ENCODE measurements at places on chromosomes 7 and 10.

GRCh38 chr7:2214636-2215035 lies 18.1 kb downstream of the MAD1L1 start:
- no peak for DNase-seq

DNA sequence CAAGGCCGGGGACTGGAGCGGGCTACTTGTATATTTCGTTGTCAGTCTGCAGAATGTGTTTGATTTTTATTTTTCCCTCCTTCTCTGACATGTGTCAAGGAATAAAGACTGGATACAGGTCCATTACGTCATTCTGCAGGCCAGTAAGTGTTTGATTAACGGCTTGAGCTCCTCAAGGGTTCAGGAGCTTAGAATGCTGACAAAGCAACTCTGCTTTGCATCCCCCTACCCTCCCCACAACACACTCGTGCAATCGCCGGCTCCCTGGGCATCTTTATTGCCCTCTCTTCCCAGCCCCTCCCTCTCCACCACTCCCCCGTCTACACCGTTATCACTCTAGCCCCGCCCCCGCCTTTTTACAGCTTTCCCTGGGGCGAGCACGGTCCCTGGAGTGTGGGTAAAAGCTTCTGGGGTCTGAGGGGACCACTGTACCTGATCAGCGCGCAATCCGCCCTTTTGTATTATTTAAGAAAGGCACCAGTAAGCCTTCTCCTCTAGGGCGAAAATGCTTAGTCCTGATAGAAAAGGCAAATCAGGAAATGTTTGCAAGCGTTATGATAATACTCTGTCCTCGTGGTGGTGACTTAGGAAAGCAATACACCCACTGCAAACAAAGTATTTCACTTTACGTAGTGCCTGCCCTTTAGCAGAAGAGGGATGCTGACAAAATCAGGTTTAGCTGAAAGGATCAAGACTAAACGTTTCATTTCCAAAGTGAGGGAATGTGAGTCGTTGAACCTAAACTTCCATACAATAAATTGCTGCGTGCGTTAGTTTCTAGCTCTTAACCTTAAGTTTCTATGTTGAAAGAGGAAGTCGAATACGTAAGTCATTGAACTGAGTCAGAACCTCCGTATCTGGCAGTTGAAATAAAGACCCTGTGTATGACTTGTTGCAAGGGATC lies 1.4 kb upstream of the CREB5 start:
- no peak for DNase-seq

- no peak for DNase-seq
Measured at GRCh38 chr7:139941421-139941820, 112.4 kb downstream of the TBXAS1 start.

DNA sequence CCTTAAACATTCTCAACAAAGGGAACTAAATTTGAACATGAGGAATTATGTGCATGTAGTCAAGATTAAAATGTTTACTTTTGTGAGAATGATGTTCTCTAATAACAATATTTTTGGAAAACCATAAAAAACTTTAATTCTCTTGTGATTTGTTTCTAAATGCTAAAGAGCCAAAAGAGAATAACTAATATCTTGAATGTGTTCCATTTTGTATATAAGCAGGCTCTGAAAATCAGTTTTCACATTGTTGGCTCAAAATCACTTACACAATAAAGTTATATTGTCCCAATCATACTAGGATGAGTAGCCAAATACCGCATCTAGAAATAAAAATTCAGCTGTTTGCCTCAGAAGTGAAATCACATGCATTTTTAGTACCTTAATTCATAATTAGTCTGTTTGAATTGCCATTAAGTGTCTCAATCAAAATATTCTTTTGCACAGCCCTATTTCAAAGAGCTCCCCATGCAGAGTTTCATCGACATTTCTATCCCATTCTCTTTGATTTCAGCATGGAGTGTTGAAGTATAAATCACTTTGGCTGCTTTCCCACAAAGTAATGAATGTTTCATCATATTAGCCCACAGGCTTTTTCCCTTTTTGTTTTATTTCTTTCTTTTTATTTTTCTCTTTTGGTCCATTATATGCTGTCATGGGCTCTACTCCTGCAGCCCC lies 420.3 kb upstream of the POM121L12 start:
- no peak for DNase-seq

- DNase-seq: no peak
Measured at GRCh38 chr10:88181902-88182600, 318.6 kb downstream of the PTEN start.
